CD4-positive, alpha-beta T cell treated with Interleukin-12 subunit alpha and Interleukin-12 subunit beta, for 1 hour (primary cell): ENCODE measurements at places on chromosomes 3 and 15.

- DNase-seq = no peak
Observed at GRCh38 chr3:15800780-15801179, 3.0 kb upstream of the ANKRD28 start.

GRCh38 chr15:87638554-87639083 is 617.9 kb downstream of the NTRK3 start:
- no peak for DNase-seq

DNA sequence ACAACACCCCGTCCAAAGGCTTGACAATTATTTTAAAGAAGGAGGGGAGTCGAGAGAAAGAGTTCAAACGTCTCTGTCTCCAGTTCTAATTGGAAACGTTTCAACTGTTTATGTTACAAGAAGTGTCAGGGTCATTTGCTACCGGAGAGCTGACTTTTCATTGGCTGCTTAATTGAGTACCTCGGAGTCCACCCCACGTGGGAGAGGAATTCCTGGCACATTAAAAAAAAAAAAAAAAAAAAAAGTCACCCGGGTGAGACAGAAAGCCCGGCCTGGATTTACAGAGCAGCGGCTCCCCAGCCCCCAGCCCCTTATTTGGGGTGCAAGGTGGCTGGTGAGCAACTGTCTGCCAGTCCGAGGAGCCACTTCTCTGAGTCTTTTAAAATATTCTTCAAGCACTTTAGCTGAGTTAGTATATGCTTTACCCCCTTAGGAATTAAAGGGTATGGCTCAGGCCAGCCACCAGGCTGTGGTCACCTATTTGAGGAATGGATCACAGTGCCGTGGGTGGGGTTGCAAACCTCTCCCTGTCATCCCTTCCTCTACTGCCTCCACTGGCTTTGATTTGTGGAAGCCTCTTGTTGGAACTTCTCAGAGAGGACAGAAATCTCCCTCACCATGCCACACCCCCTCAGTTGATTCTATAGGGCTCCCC is 3.9 kb upstream of the TLE3 start:
- DNase-seq = no peak

DNA sequence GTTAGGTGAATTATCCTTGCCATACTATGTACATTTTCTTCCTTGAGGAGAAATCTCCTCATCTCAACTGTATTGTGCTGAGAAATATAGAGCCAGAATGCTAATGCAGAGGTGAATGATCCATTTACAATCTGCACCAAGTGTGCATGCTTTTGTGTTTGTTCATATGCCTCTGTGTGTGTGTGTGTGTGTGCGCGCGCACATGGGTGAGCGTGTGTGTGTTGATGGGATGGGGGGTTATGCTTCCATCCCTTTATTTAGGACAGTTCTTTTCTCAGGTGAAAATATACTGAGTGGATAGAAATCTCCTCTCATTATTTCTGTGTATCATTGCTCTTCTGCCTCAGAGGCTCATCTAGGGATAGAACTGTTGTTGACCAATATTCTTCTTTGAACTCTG is 626.1 kb downstream of the MCTP2 start:
- DNase-seq = no peak

DNA sequence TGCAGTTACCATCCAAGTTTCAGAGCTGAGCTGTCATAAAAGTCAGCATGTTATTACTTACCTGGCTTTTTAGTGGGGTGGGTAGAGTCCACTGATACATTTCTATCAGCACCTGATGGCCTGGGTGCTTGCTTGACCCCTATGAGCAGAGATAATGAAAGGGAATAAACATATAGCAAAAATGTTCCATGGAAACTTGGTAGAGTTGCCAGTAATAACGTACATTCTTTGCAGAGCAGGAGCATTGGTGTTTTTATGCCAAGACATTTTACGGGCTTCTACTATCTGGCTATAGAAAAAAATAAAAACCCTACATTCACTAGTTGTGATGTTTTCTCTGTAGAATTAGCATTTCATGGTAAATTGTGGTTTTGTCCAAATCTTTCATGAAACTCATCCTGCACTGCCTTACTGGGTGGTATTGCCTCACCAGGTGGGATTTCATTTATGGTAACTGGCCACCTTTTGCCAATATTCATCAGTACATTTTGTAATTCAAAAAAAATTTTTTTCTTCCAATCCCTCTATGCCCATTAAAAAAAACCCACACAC is 70.9 kb downstream of the TFG start:
- DNase-seq = no peak

DNA sequence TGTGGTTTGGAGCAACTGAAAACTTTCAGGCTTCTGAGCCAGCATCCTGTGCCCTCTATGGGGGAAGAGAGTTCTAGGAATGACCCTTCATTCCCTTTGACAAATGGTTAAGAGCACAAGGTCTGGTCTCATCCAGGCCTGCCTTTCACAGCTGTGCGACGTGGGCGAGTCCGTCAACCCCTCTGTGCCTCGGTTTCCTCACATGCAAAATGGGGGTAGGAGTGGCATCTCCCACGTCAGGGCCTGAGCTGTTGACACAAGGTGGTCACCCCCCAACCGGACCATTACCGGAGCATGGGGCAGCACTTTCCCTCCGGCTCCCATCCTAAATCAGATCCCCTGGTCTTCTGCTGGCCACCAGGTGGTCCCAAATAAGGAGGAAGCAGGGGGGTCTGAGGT is 70.4 kb downstream of the ATP2B2 start:
- DNase-seq = no peak

- no peak for DNase-seq
Observed at GRCh38 chr3:125120379-125121122, 64.8 kb upstream of the HEG1 start.
